ENCODE measurements at places on chromosomes 12 and 14.

DNA sequence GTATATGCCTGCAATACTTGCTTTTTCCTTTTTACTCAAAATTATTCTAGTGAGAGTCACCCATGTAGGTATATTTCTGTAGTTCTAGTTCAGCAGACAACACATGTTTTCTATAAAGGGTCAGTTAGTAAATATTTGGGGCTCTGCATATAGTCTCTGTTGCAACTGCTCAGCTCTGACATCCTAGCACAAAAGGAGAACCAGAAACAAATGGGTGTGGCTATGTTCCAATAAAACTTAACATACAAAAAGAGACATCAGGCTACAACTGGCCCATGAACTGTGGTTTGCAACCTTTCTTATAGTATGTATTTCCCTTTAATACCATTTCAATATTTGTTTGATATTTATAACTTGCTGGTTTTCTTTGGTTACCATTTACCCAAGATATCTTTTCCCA, 11.9 kb downstream of the NT5DC3 start:
- DNase-seq, result no peak

- DNase-seq, result no peak
Measured at GRCh38 chr12:104959335-104959841, 1.3 kb upstream of the SLC41A2 start.

GRCh38 chr14:33589334-33589733, 361.5 kb downstream of the EGLN3 start:
- DNase-seq, result peak; percentile 66

- DNase-seq, result no peak
Measured at GRCh38 chr14:96191841-96192462, 12.7 kb upstream of the BDKRB2 start.

DNA sequence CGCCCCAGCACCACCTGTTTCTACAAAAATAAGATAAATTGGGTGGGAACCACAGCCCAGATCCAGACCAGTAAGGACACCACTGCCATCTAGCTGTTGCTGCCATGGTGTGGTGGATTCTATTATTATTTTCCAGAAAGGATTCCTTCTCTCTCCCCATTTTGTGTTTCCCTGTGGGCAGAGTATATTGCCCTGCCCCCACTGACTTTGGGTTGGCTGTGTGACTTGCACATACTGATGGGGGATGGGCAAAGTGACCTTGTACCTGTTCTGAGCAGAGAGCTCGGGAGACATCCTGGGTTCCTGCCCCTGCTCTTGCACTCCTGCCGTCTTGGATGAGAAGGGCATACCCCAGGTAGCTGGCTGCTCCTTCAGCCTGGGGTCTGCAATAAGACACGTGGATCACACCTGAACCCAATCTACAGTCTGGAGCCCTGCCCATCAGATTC, 24.3 kb downstream of the MOAP1 start:
- no peak for DNase-seq

- no peak for DNase-seq
Measured at GRCh38 chr12:98317939-98318899, 197.2 kb upstream of the TMPO start.

DNA sequence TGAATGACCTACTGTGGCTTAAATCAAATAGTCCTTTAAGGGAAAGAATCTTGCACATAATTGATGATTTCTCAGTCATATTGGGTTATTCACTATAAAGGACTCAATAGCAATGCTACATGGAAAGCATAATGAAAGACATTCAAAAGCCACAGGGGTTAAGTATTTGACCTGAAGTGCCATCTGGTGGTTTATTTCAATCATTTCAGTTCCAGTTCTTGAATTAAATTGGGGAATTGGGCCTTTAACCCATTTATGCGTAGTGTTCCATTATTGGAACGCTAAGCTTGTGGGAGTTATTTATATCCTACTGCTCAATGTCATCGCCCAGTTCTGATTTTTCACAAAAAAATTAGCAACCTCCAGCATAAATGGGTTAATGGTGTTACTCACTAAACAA, 41.3 kb upstream of the C12orf71 start:
- no peak for DNase-seq

DNA sequence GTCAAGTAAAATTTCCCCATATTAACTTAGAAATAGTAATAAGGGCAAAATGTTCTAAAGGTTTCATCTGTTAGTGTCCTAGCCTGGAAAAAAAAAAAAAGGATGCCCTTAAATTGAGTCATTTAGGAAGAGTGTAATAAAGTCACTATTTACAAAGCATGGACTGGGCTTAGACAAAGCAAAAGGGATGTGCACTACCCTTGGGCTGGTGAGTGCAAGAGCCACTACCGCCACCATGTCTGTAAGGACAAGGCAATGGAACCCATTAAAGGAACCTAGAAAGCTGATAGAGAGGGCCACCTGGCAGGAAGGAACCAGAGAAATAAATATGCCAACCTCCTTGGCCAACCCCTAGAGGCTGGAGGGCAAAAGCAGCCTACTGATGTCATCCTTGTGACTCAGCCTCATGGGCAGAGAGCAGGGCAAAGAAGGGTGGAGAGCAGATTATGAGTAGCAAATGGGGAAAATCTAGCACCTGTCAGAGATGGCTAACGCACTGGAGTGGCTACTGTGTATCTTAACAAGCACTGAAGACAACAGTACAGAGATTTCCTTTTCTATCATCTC, 59.5 kb upstream of the FUT8 start:
- no peak for DNase-seq

- no peak for DNase-seq
Measured at GRCh38 chr14:45135156-45135555, 574 bp upstream of the FANCM start.

DNA sequence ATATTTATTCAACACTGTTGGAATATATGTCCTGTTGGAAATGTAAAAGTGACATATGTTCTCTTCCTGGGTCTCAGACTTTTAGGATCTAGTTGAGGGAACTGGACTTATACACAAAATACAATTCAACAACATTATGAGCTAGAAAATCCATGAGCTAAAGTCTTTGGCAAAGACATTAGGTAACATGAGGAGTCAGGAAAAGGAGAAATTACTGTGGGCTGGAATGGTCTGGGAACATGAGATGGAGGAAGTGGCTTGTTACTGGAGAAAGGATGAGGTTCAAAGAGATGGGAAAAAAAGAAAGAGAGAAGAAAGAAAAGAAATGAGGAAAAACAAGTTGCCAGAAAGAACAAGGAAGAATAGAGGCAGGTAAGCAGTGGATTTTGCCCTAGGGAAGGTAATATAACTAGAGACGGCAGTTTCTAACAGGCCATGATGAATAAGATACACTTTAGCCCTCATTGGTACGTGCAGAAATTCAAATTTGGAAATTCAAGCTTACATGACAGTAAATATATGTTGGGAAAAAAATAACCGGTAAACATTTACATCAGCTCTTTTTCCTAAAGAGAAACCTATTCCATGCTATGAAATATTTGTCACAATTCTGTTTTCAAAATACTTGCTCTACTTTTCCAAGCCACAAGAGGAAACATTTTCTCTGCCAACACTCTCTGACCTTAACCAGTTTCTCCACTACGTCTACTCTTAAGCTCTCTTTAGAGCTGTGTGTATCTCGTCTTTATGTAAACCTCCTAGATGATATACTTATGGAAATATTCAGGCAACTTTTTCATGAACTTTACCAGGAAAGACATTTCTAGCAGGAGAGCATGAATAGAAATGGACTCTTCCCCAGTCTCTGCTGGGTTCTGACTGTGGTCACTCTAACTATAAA, 268.8 kb upstream of the BTG1 start:
- no peak for DNase-seq

GRCh38 chr14:54116198-54116885, 159.7 kb upstream of the BMP4 start:
- no peak for DNase-seq

DNA sequence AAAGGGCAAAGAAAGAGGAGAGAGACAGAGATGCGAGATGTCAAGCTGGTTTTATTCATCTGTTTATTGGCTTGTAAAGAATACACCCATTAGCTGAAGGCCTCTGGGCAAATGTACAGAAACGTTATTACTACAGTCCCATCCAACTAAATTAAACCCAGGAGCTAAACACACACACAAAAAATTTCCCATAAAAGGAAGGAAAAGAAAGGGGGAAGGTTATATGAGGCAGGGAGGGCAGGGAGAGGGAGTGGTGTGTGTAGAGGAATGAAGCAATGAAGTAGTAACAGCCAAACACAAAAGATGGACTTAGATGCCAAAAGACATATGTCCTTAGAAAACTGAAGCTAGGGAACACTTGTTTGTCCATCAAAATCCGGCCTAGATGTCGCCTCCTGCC, 3.1 kb upstream of the MFAP5 start:
- DNase-seq, result no peak

DNA sequence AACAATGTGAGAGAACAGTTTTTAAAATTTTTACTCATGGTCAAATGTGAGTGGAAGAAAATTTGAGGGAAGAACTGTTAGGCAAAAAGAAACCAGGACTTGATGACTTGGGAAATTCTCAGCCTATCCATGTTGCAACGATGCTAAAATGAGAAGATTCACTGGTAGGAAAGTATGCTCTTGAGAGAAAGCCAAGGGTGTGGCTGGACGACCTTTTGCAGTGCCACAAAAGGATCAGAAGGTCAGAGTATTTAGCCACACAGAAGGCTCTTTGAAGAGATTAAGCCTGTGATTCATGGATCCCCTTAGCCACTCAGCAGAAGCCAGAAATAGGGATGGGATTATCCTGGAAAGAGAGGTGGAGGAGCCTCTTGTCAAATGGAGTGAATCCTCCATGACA, 336.8 kb downstream of the LRIG3 start:
- no peak for DNase-seq

DNA sequence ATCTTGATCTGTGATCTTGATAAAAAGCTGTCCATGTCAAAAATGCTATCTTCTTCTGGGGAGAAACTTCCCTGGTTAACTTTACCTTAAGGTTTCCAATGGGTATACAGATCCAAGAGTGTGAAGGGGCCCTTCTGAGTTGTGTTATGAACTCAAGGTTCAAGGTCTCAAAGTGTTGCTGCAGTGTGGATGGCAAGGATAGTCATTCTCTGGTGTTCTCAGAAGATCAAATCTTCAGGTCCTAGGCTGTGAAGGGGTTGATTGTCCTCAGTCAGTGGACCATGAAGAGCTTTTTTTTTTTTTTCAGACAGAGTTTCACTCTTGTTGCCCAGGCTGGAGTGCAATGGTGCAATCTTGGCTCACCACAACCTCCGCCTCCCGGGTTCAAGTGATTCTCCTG, 114.4 kb downstream of the SPTSSA start:
- no peak for DNase-seq

DNA sequence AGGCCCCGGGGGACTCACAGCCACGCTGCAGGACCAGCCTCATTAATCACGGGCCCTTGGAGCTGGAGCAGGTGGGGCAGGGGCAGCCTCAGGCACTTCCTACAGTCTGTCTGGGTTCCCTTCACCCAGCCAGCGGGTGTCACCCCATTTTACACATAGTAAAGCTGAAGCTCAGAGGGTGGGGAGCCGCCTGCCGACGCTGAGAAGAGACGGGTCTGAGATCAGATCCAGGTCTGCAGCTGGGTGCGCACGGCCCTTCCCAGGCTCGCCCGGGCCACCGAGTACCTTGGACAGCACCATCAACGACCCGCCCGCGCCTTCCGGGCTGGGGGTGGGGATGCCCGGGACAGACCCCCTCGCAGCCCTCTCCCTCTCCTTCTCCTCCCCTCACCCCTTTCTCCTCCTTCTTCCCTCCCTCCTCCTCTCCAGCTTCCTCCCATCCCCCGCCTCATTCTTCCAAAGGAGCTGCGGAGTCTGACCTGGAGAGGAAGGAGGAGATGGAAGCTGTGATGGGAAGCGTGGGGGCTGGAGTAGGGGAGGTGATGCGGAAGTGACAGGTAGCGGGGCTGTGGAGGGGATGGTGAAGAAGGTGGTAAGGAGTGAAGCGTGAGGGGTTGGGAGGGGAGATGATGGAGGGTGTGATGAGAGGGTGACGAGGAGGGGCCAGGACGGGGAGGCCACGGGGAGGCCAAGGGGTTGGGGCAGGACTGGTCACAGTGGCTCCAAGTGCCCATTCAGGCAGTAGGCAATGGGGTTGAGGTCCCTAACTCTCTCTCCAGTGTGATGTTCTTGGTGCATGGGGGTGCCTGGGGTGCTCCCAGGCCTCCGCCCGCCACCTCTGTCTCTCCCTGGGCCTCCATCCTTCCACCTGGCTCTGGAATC, 8.8 kb downstream of the DTX1 start:
- no peak for DNase-seq

DNA sequence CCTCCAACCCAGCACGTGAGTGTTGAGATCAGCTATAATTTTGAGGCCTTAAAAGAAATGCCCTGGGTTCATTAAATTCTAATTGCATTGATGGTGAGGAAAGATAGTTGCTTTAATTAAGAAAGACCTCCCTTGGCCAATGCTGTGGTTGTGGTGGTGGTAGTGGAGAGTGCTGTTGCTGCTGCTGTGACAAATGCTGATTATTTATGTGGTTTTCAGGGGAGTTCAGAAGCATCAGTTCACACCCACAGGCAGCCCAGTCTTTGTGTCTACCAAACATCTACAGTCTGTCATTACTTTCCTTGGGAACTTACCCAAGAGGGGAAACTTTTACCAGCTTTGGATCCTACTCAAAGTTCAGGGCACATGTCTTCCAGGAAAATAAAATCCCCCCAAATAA, 178.4 kb upstream of the PARP11 start:
- DNase-seq, result no peak

GRCh38 chr14:92969871-92970270, 46.9 kb downstream of the CHGA start:
- no peak for DNase-seq

- DNase-seq, result no peak
Measured at GRCh38 chr12:64237382-64237781, 15.3 kb upstream of the KICS2 start.

DNA sequence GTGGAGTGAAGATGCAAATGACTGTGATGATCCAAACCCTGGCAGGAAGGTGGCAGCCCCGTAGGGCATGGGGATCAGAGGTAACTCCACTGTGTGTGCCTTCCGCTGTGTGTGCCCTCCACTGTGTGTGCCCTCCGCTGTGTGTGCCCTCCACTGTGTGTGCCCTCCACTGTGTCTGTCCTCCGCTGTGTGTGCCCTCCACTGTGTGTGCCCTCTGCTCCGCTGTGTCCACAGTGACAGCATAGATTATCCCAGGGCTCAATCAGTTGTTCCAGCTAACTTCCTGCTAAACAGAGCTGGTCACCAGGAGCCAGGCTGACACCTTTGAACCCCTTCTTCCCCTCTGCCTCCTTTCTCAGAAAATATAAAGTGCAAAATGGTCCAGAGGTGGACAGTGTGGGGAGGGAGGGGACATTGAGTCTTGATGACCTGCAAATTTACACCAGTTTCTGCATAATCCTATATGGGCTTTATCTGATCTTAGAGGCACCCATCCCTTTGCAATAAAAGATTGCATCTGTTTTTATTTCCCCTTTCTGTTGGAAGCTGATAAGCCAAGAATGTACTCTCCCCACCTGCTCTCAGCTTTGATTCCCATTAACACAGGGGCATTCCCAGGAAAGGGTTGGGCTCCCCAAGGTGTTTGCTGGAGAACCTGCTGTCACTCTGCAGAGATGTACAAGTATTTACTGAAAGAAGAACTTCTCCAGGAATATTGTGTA, 21.6 kb upstream of the HNF1A start:
- no peak for DNase-seq

GRCh38 chr14:34030864-34031263, 80.0 kb upstream of the EGLN3 start:
- peak; percentile 36 for DNase-seq
